ENCODE measurements at places on chromosomes 5 and 9. TPM values are rescaled to one million over a fixed set of nuclear protein-coding genes. Genes with fewer than 3 reads are reported as not detected.

- no peaks in the 10 kb centered on the region for H3K36me3 ChIP-seq
- DNase-seq = no peak
- peaks cover 43% of the 10 kb centered on the region for H3K27me3 ChIP-seq
- H3K4me1 ChIP-seq = no peaks in the 10 kb centered on the region
- no peak overlapping the region for H3K4me3 ChIP-seq
These were observed 123.9 kb downstream of the SEC61B start for GRCh38 chr9:99345942-99346341.

DNA sequence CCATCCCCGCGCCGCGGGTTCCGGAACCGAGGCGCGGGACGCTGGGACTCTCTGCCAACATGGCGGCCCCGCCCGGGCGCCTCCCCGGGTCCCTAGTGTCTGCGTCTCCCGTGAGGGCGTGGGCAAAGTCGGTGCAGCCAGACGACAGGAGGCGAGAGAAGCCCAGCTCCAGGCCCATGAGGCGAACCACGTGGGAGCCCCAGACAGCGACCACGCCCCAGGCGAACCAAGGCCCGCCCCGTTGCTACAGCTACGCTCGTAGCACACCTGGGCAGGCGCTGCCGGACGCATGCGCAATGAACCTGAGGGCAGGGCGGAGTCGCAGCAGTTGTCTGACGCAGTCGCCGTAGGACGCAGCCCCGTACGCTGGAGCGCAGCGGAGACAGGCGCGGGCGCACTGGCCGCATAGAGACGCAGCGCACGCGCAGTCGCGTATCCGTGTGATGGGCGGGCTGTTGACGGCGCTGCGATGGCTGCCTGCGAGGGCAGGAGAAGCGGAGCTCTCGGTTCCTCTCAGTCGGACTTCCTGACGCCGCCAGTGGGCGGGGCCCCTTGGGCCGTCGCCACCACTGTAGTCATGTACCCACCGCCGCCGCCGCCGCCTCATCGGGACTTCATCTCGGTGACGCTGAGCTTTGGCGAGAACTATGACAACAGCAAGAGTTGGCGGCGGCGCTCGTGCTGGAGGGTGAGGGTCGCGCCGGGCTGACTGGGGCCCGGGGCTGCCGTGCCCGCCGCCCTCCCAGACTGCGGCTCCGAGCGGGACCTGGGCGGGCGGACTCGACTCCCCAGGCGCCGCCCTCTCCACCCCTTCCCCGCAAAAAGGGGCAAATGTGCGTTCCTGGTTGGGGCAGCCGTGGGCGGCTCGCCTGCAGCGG is at the start of gene MAN1B1:
TSS of gene MAN1B1 (plus strand) at position 455 of the 878 bp plus-strand sequence. CDS start at position 470, 15 bp downstream.
- H3K4me3 ChIP-seq = peak within 1 kb of the TSS; percentile 82
- H3K4me1 ChIP-seq = peaks cover 41% of the 10 kb centered on the region
- peak within 1 kb of the TSS; percentile 90 for H3K27ac ChIP-seq
- peaks cover 6% of the 10 kb centered on the region for H3K36me3 ChIP-seq
- no peaks in the 10 kb centered on the region for H3K27me3 ChIP-seq
- DNase-seq = peak; percentile 100

GRCh38 chr9:87531370-87532295 is 34.0 kb downstream of the DAPK1 start:
- no peak overlapping the region for H3K27ac ChIP-seq
- no peaks in the 10 kb centered on the region for H3K36me3 ChIP-seq
- no peak for DNase-seq
- H3K4me3 ChIP-seq = no peak overlapping the region

GRCh38 chr9:104836235-104836634 is 72.3 kb downstream of the NIPSNAP3B start:
- no peak for DNase-seq
- H3K27ac ChIP-seq = no peak overlapping the region
- H3K27me3 ChIP-seq = no peaks in the 10 kb centered on the region
- H3K4me1 ChIP-seq = peaks cover 9% of the 10 kb centered on the region
- no peak overlapping the region for H3K4me3 ChIP-seq
- no peaks in the 10 kb centered on the region for H3K36me3 ChIP-seq

DNA sequence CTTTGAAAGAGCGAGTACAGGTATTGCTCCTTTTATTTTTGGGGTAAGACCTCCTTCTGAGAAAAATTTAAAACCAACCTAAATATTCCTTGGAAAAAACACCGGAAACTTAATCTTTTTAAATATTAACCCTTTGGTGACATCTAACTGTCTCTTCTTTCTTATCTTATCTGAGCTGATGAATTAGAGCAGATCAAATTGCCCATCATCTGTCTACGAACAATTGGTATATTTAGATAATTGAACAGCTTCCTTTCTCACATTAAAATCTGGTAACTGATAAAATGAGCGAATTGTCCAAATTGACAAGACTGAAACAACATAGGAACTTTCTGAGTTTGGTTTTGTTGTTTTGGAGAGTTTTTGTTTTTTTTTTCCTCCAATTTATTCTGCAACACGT is 2.0 kb downstream of the ISL1 start:
- no peaks in the 10 kb centered on the region for H3K36me3 ChIP-seq
- peaks cover 96% of the 10 kb centered on the region for H3K27me3 ChIP-seq
- no peak for DNase-seq
- no peak overlapping the region for H3K27ac ChIP-seq
- peaks cover 12% of the 10 kb centered on the region for H3K4me1 ChIP-seq

- no peak for DNase-seq
- H3K27me3 ChIP-seq = no peaks in the 10 kb centered on the region
- peaks cover 39% of the 10 kb centered on the region for H3K4me1 ChIP-seq
- peaks cover 18% of the 10 kb centered on the region for H3K36me3 ChIP-seq
These were observed 1.5 kb upstream of the MRPS30 start for GRCh38 chr5:44807269-44807668.

- no peak overlapping the region for H3K27ac ChIP-seq
- DNase-seq = no peak
- H3K4me3 ChIP-seq = no peak overlapping the region
- H3K4me1 ChIP-seq = no peaks in the 10 kb centered on the region
These were observed 158.1 kb upstream of the TARS1 start for GRCh38 chr5:33282696-33283095.

DNA sequence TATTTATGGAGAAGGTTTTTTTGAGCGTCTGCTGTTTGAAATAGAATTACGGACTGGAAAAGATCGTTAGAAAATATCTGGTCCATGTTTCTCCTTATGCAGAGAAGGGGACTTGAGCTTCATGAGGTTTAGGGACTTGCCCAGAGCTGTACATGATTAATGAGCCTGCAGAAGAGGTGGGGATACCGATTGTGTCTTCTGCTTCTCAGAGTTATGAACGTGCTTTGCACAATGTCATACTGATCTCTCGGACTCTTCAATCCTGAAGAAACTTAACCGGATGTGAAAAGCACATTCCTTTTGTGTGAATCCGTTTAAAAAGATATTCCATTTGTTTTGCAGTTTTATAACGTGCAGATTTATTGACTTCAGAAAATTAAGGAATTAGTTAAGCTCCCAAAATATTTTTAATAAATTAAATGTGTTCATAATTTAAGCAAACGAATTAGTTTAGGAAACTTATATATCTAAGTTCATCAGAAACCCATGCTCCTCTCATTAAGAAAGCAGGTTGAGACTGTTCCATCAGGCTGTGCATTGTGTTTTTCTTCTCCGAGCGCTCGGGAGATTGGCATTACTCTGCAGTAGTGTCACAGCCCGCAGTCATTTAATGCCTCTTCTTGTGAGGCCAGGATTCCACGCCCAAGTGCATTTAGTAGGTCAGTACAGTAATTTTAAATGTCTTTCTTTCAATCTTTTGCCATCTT is 40.8 kb upstream of the MEF2C start:
- H3K4me1 ChIP-seq = no peaks in the 10 kb centered on the region
- no peak overlapping the region for H3K4me3 ChIP-seq
- H3K36me3 ChIP-seq = no peaks in the 10 kb centered on the region
- no peak overlapping the region for H3K27ac ChIP-seq

DNA sequence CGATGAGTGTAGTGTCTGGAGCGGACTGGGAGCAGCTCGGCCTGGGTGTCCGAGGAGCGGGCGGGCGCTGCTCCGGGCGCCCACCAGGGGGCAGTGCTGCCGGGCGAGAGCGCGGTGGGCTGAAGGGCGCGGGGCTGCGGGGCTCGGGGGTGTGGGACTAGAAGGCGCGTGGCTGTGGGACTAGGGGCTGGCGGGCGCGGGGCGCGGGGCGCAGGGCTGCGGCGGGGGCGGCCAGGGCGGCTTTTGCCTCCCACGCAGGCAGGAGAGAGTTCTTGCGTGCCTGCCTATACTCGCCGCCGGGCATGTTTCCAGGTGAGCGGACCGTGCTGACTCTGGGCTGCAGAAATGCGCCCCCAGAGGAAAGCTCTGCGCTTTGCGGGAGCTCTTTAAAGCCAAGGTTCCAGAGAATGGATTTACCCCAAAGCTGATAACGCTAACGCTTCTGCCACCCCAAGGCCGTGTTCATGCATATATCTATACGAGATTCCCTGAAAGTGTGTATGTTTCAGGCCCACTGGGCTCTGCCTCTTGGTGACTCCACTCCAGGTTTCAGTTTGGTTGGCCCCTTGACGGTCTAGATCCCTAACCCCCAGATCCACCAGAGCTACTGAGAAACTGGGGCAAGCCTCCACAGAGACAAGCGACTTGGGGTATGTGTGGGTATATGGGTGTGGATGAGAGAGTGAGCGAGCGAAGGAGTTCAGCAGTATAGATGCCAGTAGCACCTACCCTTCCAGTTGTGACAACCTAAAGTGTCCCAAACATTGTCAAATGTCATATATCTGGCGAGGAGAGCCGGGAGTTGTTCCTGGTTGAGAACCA is 56.2 kb downstream of the ACER2 start:
- H3K4me1 ChIP-seq = peaks cover 11% of the 10 kb centered on the region
- H3K4me3 ChIP-seq = peak overlapping the region; percentile 74
- H3K27me3 ChIP-seq = no peaks in the 10 kb centered on the region

- H3K4me1 ChIP-seq = peaks cover 5% of the 10 kb centered on the region
- no peak for DNase-seq
- no peaks in the 10 kb centered on the region for H3K36me3 ChIP-seq
- H3K27ac ChIP-seq = no peak overlapping the region
- H3K4me3 ChIP-seq = no peak overlapping the region
- H3K27me3 ChIP-seq = peaks cover 13% of the 10 kb centered on the region
These were observed 109.9 kb downstream of the YIPF5 start for GRCh38 chr5:144060598-144060997.

DNA sequence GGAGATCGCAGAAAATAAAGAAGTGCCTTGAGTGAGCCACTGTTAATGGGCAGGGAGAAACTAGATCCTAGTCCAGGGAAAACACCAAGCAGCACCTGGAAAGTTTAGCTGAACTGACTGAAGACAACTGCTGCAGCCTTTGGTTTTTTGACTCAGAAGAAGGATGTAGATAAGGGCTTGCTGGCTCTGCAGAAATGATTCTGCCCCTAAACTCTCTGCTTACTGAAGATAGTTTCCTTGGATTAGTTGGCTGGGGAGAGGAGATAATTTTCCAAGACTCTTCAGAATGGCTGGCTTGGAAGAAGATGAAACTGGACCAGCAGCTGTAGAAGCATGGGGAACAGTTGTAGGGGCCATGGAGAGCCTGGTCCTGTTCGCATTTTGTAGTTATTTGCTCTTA is 471.8 kb downstream of the KDM4C start:
- H3K4me3 ChIP-seq = no peak overlapping the region
- H3K4me1 ChIP-seq = peaks cover 12% of the 10 kb centered on the region
- H3K36me3 ChIP-seq = no peaks in the 10 kb centered on the region
- peaks cover 34% of the 10 kb centered on the region for H3K27me3 ChIP-seq

DNA sequence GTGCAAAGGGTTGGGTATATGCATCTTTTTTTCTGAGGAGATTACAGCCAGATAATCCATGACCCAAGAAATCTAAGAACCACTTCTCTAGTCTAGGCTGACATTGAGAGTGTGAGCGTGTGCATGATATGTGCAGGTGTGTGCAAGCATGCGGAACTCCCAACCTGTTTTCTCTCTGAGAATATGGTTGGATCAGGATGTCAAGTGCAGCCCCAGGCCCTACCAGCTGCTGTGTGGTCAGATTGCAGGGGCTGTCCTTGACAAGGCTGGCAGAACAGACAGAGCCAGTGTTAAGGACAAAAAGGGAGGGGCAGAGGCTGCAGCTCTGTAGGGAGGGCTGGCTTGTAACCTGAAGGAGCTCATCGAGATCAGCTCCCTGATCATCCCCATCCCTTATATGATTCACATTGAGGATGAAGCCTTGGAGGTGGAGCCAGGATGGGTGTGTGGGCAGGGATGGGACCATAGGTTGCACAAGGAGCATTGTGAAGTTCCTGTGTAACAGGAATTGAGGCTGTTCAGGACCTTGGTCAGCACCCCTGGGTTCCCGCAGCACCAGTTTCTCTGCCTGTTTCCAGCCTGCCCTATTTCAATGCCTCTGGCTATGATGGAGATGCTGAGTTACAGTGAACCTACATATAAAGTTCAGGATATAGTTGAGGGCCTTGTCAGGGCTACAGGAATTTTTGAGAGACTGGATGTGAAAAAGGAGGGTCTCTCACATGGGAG is 52.6 kb upstream of the ARAP3 start:
- no peak overlapping the region for H3K27ac ChIP-seq
- H3K27me3 ChIP-seq = peaks cover 24% of the 10 kb centered on the region
- no peaks in the 10 kb centered on the region for H3K36me3 ChIP-seq
- DNase-seq = peak; percentile 60

DNA sequence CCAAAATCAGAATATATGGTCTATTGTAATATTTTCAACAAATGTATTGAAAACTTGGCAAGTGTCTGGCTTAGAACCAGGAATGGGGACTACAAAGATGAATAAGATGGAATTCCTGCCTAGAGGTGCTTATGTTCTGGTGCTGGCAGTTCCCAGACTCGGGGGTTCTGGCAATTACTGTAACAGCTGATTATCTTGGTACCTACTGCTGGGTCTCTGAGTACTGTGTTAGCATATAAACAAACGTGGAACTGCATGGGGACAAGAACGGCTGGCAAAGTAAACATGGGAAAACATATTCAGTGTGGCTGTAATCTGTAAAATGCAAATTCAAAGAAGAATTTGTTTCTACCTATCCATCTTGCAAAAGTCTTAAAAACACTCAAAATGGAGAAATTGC is 89.9 kb downstream of the SLC24A2 start:
- no peak for DNase-seq
- peaks cover 18% of the 10 kb centered on the region for H3K27me3 ChIP-seq
- H3K4me1 ChIP-seq = no peaks in the 10 kb centered on the region
- H3K36me3 ChIP-seq = no peaks in the 10 kb centered on the region
- no peak overlapping the region for H3K4me3 ChIP-seq
- no peak overlapping the region for H3K27ac ChIP-seq

DNA sequence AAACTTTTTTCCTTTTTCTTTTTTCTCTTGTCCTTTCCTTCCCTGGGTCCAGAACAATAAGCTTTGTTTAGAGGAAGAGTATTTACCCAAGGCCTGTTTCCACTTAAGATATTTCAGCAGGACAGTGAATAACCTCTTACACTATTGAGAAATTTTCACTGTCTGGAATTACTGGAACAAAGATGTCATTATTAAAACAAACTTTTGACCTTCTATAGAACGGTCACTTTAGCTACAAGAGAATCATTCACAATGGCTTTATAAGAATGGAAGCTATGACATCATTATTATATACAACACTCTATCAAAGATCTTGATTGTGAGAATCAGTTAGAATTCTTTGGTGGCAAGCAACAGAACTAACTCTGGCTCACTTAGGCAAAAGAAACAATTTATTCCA is 22.0 kb upstream of the ARHGAP26 start:
- H3K4me1 ChIP-seq = peaks cover 13% of the 10 kb centered on the region
- H3K27ac ChIP-seq = no peak overlapping the region
- H3K36me3 ChIP-seq = no peaks in the 10 kb centered on the region
- DNase-seq = no peak

ENTREP1 gene
- not detected for total RNA-seq

MARCOL gene
- total RNA-seq = not detected

NR5A1 gene
- total RNA-seq = not detected

IFNA2 gene
- total RNA-seq = not detected

SAXO1 gene
- not detected for total RNA-seq

TUT7 gene
- total RNA-seq = 46.7 TPM

ISL1 gene
- total RNA-seq = not detected

LNPEP gene
- 80.4 TPM for total RNA-seq

HBEGF gene
- total RNA-seq = 13.5 TPM

CDH18 gene
- not detected for total RNA-seq

CORO2A gene
- total RNA-seq = 11.5 TPM

IFNA13 gene
- total RNA-seq = not detected

BHMT2 gene
- not detected for total RNA-seq

CAVIN4 gene
- 0.29 TPM for total RNA-seq

LIFR gene
- not detected for total RNA-seq

All from activated CD8-positive, alpha-beta memory T cell treated with anti-CD3 and anti-CD28 coated beads, Interleukin-2, amount 10 ng/mL, durations not matched to agents 7 days and 5 days (primary cell).